ENCODE measurements at places on chromosomes 1 and 21.
A peak's percentile ranks its signal among the peaks of the same experiment; 100 is the strongest.

- DNase-seq = no peak
Measured at GRCh38 chr1:195946500-195946899, 661.7 kb downstream of the KCNT2 start.

DNA sequence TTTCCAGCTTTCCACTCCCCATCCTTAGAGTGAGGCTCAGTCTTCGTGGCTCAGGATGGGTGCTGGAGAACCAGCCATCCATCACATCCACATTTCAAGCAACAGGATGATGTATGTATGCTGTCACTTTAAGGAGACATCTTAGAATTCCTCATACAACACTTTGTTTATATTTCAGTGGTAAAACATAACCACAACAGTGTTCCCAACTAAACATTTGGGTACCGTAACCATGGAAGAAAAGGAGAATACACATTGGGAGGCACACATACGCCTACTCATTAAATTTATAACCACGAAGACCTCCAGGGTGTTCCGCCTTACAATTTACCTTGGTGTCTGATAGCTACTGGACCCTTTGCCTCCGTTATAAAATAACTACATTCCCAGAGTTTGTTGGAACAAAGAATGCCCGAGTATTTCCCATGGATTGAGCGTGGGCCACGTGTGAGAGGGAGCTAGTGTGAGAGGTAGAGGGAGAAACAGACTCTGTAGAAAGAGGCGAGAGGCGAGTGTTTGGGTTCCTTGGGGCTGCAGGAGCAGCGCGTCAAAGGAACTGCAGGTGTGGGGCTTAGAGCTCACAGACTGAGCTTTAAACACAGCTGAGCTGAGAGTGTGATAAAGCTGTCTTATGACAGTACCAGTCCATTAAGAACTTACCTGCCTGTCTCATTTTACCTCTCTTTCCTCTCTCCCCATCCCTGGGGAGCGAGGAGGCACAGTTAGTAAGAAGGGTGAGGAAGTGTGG, 111.5 kb upstream of the USP24 start:
- DNase-seq = no peak

DNA sequence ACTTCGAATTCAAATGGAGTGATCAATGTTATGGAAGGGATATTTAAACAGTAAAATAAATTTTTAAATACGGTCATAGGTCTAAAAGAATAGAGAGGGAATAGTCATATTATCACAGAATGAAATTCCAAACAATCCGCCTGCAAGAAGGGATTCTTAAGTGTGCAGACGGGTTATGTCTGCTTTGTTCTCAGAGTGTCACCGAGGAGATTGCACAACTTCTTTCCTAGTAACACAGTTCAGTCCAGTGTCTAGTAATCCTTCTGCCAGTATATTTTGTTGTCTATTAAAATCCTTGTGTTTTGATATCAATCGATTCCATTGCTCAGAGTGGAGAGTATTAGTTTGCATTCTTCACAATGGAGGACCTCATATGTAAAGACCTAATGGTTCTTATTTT, 48.4 kb downstream of the LRRC53 start:
- DNase-seq = no peak

DNA sequence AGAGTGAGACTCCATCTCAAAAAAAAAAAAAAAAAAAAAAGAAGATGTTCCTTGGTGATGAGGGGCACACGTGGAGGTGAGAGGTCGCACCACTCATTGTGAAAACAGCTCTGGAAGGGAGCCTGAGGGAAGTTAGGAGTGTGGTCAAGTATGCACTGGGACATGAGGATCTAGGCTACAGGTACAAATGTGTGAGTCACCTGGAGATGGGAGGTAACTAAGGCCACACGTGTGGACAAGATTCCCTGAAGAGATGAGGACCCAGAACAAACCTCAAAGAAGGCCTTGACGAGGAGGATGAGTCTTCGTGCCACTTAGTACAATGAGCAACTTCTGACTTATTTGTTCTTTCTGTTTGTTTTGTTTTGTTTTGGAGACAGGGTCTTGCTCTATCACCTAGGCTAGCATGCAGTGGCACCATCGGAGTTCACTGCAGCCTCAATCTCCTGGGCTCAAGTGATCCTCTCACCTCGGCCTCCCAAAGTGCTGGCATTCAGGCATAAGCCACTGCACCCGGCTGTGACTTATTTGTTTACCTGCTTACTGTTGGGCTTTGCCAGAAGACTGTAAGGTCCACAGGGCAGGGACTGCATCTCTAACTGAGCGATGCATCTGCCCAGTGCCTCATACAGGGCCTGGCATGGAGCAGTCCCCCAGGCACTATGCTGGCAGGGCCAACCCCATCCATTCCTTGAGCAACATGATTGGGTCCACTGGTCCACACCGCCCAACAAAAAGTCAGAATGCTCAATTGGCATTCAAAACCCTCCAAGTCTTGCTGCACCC, 6.4 kb downstream of the ASAP3 start:
- no peak for DNase-seq

DNA sequence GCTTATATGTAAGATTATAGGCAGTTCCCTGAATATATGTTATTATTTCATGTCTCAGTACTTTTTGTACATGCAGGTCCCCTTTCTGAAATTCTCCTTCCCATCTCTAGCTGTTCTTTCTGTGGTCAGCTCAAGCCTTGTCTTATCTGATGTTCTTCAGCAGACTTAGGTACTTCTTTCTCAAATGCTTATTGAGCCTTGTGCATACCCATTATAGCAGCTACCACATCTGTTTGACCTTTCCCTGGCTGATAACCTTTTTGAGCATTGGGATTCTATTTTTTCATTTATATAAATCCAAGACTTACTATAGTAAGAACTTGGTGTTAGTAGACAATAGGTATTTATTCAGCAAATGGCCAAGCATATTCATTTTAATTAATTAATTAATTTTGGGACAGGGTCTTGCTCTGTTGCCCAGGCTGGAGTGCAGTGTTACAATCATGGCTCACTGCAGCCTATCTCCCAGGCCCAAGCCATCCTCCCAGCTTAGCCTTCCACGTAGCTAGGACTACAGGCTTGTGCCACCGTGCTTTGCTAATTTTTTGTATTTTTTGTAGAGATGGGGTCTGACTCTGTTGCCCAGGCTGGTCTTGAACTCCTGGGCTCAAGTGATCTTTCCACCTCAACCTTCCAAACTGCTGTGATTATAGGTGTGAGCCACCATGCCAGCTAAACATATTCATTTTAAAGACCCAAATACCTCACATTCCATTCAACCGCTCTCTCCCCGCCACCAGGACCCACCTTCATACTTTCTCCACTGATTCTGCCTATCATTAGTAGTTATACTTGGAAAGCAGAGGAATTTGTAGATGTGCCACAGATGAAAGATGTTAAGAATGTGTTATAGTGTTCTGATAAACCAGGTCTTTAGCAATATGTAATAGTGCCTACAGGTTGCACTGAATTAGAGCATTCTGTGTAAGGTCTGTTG, 16.7 kb downstream of the TIPRL start:
- DNase-seq = no peak

DNA sequence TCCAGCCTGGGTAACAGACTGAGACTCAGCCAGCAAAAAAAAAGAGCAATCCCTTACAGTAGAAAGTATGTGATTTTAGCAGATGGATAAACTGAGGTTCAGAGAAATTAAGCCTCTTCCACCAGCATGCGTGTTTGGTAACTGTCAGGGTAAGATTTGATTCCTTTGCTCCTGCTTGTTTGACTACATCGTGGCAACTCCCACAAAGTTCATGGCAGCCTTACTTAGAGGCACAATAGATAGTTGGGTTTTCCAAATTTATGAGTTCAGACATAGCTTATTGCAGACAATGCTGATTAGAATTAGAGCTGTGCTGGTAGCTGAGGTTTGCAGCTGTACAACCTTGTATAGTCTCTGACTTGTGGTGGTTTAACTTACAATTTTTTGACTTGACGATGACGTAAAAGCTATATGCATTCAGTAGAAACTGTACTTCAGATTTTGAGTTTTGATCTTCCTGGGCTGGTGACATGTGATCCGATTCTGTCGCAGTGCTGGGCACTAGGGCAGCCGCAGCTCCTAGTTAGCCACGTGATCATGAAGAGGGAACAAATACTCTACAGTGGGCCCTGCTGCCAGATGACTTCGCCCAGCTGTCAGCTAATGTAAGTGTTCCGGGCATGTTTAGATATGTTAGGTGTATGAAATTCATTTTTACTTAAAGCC, 167.8 kb downstream of the DHRS3 start:
- no peak for DNase-seq

GRCh38 chr1:154404511-154404931, 622 bp upstream of the IL6R start:
- no peak for DNase-seq

GRCh38 chr1:153633161-153633753, 609 bp upstream of the CHTOP start:
- no peak for DNase-seq

DNA sequence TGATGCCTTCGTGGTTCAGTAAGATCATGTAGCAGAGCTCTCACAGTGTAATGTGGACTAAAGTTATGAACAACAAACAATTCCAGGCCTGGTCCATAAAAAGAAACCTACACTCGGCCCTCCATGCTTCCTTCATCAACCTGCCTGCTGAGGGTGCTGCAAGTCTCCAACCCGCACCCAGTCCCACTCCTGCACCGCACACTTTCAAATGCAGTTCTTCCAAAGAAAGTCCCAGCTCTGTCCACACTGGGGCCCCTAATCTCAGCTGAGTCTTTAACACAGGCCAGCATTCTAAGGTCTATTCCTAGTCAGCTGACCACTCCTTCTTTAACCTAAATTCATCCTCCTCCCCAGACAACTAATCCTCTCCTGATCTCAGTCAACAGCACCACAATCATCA, 71.5 kb upstream of the NR5A2 start:
- no peak for DNase-seq

GRCh38 chr1:24481843-24482610, 20.6 kb upstream of the RCAN3 start:
- no peak for DNase-seq

DNA sequence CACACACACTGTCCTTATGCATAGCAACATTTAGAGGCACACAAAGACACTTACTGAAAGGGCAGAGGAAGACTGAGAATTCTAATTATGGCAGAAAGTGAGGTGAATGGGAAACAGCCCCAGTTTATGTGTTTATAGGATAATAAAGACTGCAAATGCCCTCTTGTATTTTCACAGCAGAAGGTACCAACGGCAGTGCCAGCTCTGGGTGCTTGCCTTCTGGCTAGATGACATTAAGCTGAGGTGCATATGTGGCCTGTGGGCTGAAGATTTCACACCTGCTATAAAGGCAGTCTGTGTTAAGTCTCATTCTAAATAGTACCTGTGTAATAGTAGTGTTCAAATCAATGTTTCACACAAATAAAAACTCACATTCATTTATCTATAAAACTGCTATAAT, 347.2 kb upstream of the ZRANB2 start:
- DNase-seq = no peak

- peak; percentile 60 for DNase-seq
Measured at GRCh38 chr1:178534137-178534868, 21.4 kb downstream of the TEX35 start.

GRCh38 chr1:9653491-9654050, 2.0 kb downstream of the PIK3CD start:
- DNase-seq = no peak

GRCh38 chr1:111882986-111883560, 106.4 kb downstream of the KCND3 start:
- DNase-seq = no peak

GRCh38 chr1:113899111-113899510, 5.5 kb downstream of the AP4B1 start:
- no peak for DNase-seq

- no peak for DNase-seq
Measured at GRCh38 chr1:158638904-158639303, 33.8 kb downstream of the OR10Z1 start.

DNA sequence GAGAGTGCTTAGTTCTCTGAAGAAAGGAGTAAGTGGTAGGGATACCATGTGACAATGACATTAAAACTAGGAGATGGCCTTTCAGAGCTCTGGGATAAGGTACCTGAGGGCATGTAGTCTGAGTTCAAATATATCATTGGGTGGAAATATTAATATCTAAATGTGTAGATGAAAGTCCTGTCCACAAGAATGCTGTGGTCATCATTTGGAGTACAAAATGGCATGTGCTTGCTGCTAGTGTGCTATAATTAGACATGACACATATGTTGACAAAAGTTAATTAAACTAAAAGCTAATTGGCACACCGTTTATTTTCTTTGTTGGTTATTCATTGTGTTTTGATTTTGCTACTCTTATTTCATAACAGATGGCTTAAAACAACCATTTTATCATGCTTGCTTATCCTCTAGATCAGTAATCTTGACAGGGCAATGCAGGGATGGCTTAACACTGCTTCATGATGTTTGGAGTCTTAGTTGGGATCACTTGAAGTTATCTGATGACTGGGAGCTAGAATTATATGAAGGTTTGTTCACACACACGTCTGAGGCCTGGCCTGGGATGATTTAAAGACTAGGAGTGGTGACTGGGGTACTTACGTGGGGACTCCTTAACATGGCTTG, 31.0 kb downstream of the CC2D1B start:
- no peak for DNase-seq

GRCh38 chr1:59703226-59703917, 111.4 kb upstream of the HOOK1 start:
- DNase-seq = no peak

All from type B pancreatic cell (in vitro differentiated cells).